NCI-H1092 treated with DMSO at 0.1 percent for 48 hours (cell line): ENCODE measurements at places on chromosomes 12 and 14.

- no peak for DNase-seq
Measured at GRCh38 chr12:252636-253035, 10.0 kb downstream of the SLC6A13 start.

DNA sequence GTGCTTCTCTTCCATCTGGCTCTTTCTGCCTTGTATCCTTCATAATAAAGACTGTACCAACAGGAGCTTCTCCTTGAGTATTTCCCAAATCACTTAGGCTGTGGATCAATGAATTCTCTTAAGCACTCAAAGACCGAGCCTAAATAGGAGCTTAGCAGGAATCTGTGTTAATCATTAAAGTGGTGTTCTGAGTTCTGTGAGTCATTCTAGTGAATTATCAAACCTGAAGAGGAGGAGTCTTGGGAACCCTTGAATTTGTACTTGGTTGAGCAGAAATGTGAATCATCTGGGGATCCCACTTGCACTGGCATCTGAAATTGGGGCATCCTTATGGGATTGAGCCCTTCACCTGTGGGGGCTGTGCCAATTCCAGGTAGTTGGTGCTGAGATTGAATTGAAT lies 946.2 kb downstream of the BCL11B start:
- no peak for DNase-seq

DNA sequence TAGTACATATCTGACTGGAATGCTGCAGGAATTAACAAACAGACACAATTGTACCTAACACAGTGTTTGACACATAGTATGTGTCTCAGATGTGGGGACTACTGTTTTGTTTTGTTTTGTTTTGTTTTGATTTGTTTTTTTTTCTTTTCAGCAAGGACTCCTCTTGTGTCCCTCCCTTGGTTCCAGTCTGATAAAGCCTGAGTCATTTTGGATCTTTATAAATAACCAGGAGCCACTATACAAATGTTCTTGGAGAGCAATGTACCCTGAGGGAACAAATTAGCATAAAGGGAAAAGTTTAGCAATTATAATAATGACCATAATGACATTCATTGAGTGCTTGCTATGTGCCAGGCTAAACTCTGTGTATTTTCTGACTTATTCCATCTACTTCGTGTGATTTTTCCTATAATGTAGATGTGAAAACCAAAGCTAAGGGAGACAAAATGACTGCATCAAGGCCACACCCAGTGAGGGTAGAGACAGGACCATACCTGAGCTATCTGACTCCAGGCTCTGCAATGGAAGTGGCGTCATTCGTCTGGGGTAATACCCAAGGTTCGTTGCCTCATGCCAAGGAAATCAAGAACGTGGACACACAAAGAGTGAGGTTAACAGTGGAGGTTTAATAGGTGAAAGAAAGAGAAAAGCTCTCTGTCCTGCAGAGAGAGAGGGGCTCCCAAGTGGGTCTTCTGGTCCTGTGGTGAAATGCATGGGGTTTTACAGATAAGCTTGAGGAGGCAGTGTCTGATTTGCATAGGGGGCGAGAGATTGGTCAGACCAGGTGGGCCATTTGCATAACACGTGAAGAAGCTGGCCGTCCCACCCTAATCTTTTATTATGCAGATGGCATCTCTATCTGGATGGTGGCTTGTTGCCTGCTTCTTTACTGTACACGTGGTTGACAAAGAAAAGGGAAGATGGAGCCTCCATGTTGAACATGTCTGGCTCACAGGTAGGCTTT lies 285.5 kb upstream of the SFSWAP start:
- DNase-seq = no peak

DNA sequence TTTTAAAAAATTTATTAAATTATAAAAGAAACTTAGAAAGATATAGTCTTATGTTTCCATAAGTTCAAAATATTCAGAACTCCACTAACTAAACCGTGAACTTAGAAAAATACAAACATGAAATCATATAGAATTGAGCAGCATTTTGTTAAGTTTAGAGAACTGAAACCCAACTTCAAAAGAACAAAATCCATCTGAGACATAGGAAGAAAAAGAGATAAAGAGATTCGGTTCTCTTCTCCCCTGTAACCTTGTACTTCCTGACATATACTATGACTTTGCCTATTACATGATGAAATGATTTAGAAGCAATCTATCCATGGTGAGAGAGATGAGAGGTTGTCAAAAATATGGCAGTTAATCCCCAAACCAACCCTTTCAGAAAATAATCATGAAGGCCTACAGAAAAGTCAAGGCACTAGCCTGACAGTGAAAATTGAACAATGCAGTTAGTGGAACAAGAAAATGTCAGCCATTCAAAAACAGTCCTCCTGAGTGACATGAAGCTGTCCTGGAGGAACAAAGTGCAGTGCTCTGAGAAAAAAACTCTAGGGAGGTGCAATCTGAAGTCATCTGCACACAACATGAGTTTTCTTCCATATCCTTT lies 44.0 kb downstream of the C12orf50 start:
- DNase-seq = no peak

GRCh38 chr14:64952598-64953309 lies 10.2 kb upstream of the GPX2 start:
- no peak for DNase-seq

- DNase-seq = no peak
Measured at GRCh38 chr14:101478796-101479410, 82.4 kb upstream of the DIO3 start.

GRCh38 chr14:101374373-101375338 lies 186.6 kb upstream of the DIO3 start:
- DNase-seq = no peak

- no peak for DNase-seq
Measured at GRCh38 chr14:79090641-79091180, 920.5 kb downstream of the NRXN3 start.
